Cardiac muscle cell (in vitro differentiated cells and primary cell): ENCODE measurements at places on chromosomes 11 and 22.

DNA sequence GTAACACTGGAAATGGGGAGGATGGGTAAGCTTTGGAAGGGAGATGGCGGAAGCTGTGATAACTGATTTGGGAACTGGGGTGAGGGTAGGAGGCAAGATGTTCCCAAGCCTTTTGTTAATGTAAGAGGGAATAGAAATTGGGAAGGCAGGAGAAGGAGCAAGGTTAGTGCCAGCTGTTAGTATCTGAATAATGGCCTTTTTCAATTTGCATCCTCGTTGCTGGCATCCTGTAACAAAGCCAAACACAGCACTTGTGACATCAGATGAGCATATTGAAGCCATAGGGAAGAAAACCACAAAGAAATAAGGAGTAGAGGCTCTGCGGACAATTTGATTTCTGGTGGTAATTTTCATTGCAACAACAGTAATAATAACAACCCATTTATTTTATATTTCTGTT, 70.9 kb upstream of the CLMP start:
- DNase-seq, result no peak

GRCh38 chr11:105881027-105881426, 141.0 kb downstream of the MSANTD4 start:
- DNase-seq, result no peak

- no peak for DNase-seq
These were observed 53.4 kb downstream of the RTL6 start for GRCh38 chr22:44444341-44445306.

DNA sequence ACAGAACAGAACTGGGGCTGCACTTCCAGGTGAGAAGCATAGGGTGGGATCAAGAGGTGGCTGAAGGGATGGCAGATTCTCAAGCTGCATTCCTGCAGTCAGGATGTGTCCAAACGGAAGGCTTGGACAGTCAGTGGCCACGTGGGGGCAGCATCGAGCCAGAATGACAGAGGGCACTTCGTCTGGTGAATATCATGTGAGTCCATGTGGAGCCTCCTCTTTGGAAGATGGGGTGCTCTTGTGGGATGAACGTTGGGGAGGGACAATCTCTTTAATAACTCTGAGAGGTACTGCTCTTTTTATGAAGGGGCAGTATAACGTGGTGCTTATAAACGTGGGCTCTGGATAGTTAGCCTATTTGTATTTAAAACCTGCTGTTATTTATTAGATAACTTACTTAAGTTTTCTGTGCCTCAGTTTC, 154.9 kb upstream of the NAV2 start:
- DNase-seq, result peak; percentile 87

DNA sequence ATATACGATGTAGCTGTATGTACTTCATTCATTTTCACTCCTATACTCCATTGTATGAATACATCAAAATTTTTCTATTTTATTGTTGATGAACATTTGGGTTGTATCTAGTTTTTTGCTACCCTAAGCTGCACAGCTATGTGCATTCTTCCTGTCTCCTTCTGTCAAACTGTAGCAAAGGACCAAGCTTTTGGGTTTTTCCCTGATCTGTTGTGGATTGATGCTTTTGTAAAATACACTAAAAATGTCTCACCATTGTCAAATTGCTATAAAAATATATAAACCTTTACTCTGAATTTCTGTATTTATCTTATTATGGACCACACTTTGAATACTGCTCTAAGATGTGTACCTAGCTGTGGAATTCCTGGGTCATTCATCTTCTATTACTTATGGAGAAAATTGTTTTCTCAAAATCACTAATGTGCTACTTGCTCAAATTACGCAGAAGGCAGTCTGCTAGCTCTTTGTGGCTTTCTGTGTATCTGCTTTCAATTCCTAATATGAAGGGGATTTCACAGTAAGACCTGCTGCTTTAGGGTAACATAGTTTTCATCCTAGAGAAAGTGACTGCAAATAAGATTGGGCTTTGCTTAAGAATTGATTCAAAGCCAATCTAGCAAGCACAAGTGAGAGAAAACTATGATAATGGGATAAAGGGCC, 123.4 kb downstream of the CYP2R1 start:
- no peak for DNase-seq

GRCh38 chr11:64924910-64925284, 408 bp downstream of the PPP2R5B start:
- no peak for DNase-seq

- DNase-seq, result peak; percentile 78
These were observed 115.9 kb downstream of the CEP164 start for GRCh38 chr11:117443266-117444186.

- no peak for DNase-seq
These were observed 29.3 kb downstream of the OR8B12 start for GRCh38 chr11:124514131-124514530.

DNA sequence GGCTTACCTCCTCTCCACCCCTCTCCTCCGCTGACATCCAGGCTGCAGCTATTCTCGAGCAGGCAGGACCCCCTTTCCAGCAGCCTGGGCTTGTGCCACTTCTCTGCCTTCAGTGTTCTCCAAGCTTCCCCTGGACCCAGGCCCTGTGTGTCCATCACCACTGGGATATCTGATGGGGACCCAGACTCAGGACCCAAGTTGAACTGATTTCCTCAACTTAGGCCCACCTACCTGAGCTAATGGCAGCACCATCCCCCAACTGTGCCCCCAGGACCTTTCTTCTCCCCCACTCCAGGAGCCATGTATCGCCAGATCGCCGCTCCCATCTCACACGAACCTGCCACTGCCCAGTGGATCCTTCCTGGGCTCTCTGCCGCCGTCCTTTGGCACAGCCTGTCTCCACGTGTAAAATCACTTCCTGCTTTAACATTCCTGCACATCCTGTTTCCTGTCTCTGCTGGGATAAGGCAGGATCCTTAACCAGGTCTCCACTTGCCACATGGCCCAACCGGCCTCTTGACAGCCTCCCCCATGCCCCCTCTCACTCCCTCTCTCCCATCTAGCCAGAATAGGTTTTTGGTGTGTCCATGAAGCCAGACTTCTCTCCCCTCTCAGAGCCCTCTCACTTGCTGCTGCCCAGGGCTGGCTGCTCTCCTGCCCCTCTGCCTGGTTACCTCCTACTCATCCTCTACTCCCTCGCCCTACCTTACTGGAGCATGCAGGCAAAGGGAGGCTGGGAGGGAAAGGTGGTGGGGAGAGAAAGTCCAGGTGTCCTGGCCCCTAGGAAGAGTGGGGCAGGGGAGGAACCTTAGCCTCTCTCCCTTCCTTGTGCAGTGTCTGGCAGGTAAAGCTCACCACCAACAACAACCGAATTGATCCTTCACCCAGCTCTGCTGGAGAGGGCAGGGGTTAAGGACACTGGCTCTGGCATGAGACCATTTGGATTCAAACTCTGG, 9.4 kb downstream of the SPATA19 start:
- no peak for DNase-seq

DNA sequence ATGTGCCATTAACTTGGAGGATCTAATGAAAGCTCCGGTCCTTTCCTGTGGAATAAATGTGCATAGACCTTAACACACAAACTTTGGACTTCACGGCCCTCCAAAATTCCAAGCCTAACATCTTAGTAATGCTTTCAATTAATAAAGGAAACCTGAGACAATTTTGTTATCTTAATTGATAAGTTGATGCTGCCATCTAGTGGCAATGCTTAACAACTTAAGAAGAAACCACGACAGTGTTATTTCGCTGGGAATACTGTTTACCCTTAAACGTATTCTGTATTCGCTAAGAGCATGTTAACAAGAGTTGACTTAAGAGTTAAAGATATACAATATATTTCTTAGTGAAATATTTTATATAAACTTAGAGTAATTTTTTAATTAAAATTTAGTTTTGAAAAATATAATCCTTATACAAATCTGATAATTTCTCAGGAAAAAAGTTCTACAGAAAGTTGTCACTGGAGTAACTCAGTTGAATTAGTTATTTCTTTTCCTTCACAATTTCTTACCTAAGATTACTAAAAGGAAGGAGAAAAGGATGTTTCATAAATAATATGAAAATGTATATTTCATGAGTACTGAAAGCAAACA, 35.0 kb upstream of the OR9G4 start:
- peak; percentile 72 for DNase-seq

GRCh38 chr11:488579-488978, 18.5 kb downstream of the RNH1 start:
- DNase-seq, result no peak

GRCh38 chr11:125504580-125504979, 8.5 kb upstream of the FEZ1 start:
- no peak for DNase-seq

DNA sequence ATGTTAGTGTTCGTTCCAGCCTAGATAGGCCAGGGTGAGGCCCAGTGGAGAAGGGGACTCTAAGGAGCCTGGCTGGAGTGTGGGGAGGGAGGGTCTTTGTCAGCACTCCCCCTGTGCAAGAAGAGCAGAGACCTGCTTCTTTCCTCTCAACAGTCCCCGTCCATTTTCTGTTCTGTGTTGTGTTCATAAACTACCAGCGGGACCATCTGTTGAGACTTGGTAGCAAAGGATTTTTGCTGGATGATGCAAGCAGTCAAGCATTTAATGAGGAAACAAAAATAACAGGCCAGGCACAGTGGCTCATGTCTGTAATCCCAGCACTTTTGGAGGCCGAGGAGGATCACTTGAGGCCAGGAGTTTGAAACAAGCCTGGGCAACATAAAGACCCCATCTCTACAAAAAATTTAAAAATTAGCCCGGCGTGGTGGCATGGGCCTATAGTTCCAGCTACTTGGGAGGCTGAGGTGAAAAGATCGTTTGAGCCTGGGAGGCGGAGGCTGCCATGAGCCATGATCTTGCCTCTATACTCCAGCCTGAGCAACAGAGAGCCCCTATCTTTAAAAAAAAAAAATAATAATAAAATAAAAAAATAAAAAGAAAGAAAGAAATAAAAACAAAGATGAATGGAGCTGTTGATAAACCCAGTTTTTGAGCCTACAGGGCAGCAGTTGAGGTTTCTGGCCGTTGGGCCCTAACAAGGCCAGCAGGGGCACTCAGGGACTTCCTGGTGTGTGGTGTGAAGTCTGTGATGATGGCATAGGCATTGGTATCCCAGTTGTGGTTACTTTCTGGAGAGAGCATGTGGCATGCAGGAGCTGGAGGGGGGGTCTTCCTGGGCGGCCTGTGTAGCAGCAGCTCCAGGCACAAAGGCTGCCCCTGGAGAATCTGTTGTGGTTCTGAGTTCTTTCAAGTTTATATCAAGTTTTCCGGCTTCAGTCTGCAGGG, 1.7 kb upstream of the TXNRD2 start:
- DNase-seq, result peak; percentile 90

DNA sequence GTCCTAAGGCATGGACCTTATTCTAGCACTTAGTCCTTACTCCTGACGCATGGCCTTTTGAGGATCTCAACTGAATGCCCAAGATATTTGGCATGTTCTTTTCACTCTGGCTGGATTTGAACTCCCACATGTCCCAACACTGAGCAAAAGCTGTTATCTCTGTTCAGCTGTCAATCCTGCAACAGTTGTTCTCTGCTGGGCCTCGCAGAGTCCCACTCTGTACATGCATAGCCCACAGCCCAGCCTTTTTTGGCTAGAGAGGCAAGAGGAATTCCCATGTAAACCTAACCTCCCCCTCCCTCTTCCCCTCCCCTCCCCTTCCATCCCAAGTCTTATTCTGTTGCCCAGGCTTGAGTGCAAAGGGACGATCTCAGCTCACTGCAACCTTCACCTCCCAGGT, 21.8 kb upstream of the DRG1 start:
- DNase-seq, result peak; percentile 10

DNA sequence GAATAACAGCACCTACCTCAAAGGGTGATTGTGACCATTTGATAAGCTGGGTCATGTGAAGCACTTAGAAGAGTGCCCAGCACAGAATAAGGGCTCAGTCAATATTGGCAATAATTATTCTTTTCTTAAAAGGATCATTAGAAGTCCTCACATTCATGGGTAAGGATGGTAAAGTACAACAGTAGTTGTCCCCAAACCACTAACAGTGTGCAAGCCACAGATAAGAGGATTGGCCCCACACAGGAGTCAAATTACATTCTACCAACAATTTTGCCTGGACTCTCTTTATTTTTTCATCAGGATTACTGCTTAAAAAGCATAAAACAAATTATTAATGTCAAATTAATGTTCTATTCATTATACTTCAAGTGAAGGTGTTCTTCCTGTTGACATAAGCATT, 271.5 kb upstream of the PDGFD start:
- no peak for DNase-seq

- peak; percentile 47 for DNase-seq
These were observed 1.7 kb downstream of the C11orf96 start for GRCh38 chr11:43943931-43944751.

- DNase-seq, result peak; percentile 39
These were observed 40.4 kb upstream of the GRIK4 start for GRCh38 chr11:120471131-120471530.

DNA sequence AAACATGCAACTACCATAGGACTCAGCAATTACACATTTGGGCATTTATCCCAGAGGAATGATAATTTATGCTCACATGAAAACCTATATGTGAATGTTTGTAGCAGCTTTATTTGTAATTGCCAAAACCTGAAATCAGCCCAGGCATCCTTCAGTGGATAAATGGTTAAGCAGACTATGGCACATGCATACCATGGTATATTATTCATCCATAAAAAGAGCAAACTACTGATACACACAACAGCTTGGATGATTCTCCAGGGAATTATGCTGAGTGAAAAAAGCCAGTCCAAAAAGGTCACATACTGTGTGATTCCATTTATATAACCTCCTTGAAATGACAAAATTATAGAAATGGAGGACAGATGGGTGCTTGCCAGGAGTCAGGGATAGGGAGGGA, 86.7 kb downstream of the ALX4 start:
- DNase-seq, result no peak

- no peak for DNase-seq
These were observed 180.0 kb downstream of the WNT11 start for GRCh38 chr11:76026281-76026680.

GRCh38 chr11:45919806-45920530, 2.3 kb upstream of the PEX16 start:
- no peak for DNase-seq

GRCh38 chr11:13760115-13760514, 91.6 kb downstream of the FAR1 start:
- DNase-seq, result no peak

DNA sequence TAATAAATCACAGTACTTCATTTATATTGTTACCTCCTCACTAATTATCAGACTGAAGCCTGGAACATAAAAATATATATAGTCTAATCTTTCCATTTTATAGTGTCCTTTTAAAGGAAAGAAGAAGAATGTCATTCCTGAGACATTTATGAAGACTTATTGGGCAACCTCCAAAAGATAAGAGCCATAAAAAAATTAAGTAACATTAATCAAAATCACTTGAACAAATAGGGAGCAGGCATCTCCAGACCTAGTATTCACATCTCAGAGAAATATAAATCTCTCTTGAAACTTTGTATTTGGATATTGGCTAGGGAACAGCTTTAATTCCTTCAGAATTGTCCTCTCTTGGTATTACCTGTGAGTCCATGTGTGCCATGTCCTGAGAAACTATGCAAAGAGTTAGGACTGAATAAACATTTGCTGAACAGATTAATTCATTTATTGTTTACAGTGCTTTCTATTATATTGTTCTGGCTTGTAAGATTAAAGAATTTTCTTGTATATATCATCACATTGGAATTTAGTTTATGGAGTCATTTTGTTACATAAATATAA, 530.5 kb upstream of the LRRC4C start:
- no peak for DNase-seq
